ENCODE measurements at places on chromosomes 7 and 10. TPM values are rescaled to one million over a fixed set of nuclear protein-coding genes. Genes with fewer than 3 reads are reported as not detected.

Gene NODAL
- polyA plus RNA-seq = 0.04 TPM

Gene IFIT2
- 5.3 TPM for polyA plus RNA-seq

Gene ANKRD30A
- polyA plus RNA-seq = 0.27 TPM

Gene SLC18A3
- polyA plus RNA-seq = 0.02 TPM

Gene SCIN
- polyA plus RNA-seq = 2.3 TPM

Gene NEBL
- polyA plus RNA-seq = 1.4 TPM

Gene NPTX2
- polyA plus RNA-seq = 10.3 TPM

Gene HOXA7
- 10.8 TPM for polyA plus RNA-seq

Gene CCDC3
- 51.9 TPM for polyA plus RNA-seq

Gene UTF1
- not detected for polyA plus RNA-seq

Gene BET1
- polyA plus RNA-seq = 14.4 TPM

Gene TES
- 28.4 TPM for polyA plus RNA-seq

Gene DLX5
- polyA plus RNA-seq = 0.16 TPM

Gene MET
- polyA plus RNA-seq = 3.4 TPM

Gene PRPS1L1
- polyA plus RNA-seq = not detected

Gene TNS3
- polyA plus RNA-seq = 45.4 TPM

Gene MTPN
- polyA plus RNA-seq = 71.6 TPM

Gene FGL2
- 14.4 TPM for polyA plus RNA-seq

Gene RELN
- polyA plus RNA-seq = 3.8 TPM

Gene ENKUR
- polyA plus RNA-seq = 0.16 TPM

Gene TDRD1
- polyA plus RNA-seq = 0.11 TPM

All from adipose tissue (tissue), 3 donors.